ENCODE measurements at places on chromosomes 6 and 20. TPM values are rescaled to one million over a fixed set of nuclear protein-coding genes. Genes with fewer than 3 reads are reported as not detected.

TOP1 gene
- 16.1 TPM for total RNA-seq

DNA sequence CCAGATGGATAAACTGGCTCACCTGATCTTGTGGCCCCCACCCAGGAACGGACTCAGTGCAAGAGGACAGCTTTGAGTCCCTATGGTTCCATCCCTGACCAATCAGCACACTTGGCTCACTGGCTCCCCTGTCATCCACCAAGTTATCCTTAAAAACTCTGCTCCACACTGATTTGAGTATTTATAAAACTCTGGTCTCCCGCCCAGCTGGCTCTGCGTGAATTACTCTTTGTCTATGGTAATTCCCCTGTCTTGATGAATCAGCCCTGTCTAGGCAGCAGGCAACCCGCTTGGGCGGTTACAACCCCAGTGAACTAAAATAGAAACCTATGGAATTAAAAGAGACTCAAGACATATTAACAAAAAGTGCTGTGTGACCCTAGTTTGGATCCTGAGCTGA lies 38.1 kb upstream of the CD83 start:
- peak; percentile 85 for DNase-seq

POU5F1 gene
- total RNA-seq: not detected

- peak; percentile 52 for DNase-seq
These were observed 1.4 kb downstream of the AKIRIN2 start for GRCh38 chr6:87700397-87701343.

All from SK-MEL-5 (cell line).